ENCODE measurements at places on chromosomes 7 and 10.

DNA sequence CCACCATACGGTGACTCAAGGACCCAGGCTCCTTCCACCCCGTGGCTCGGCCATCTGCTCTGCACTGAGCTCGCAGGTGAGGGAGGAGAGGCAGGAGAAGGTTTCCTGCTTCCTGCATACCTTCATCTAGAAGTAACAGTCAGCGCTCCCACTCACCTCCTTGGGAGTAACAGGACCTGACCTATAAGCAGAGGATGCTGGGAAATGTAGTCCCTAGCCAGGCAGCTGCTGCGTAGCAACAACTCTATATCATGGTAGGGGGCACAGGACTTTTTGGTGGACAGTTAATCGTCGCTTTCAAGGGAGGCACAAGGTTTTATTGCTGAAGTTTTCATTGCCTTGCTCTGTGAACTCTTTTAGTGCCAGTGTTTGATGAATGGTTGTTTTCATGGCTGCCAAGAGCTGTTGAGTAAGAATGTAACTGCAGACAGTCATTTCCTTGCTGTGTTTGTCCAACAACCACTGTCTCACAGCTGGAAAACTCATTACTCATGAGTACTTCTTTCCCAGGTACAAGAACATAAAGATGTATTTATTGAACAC is 10.2 kb upstream of the ZFYVE27 start:
- DNase-seq = no peak

GRCh38 chr10:68231817-68232251 is at the start of gene ATOH7:
TSS of gene ATOH7 (minus strand) at chr10:68232113. CDS start at chr10:68231677, 436 bp downstream.
- no peak for DNase-seq

DNA sequence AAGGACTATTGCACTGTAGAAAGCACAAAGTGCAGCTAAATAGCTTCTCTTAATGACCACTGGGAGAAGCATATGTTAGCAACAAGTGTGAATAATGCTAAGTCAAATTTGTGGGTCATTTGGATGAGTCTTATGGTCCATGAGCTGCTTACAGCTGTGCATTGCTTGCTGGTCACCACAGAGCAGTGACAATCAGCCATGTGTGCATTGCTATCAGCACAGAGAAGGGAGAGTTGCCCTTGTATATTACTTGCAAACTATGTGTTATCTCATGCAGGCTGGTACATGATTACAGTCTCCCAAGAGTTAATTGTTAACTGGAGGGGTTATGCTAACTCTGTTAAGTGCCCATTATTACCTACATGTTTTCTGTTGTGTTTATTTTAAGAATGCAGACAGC is 25.7 kb downstream of the MRPS33 start:
- DNase-seq = no peak

DNA sequence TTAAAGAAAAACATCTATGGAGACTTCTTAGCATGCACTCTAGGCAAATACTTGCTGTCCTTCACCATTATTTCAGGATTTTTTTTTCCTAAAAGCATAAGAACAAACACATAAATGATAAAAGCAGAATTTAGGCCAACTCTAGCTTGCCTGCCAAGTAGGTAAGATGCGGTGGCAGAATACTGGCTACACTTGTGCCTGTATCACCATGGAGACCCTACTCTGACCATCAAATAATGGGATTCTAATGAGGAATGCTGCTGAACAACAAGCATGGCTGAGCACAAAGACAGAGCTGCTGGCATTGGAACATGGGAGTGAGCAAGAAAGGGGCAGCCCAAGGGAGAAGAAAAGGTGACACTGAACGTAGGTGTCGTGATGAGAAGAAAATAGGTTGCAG is 18.5 kb upstream of the TAS2R40 start:
- DNase-seq = no peak

GRCh38 chr7:116122972-116123595 is 87.3 kb upstream of the TES start:
- no peak for DNase-seq

DNA sequence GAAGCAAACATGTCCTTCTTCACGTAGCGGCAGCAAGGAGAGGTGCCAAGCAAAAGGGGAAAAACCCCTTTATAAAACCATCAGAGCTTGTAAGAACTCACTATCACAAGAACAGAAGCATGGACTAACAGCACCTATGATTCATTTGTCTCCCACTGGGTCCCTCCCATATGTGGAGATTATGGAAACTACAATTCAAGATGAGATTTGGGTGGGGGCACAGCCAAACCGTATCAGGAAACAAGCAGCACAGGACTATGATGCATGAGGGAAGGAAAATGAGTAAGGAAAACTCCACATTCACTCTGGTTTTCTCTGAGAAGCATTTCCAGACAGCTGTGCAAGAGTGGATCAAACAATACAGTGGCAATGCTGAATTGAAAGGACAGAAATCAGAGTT is 81.6 kb downstream of the RSU1 start:
- no peak for DNase-seq

DNA sequence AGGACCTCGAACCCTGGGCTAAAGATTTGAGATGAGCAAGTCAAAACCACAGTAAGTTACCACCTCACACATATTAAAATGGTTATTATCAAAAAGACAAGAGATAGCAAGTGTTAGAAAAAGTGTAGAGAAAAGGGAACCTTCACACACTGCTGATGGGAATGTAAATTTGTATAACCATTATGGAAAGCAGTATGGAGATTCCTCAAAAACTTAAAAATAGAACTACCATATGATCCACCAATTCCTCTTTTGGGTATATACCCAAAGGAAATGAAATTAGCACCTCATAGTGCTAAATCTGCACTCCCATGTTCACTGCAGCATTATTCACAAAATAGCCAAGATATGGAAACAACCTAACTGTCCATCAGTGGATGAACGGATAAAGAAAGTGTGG is 20.8 kb upstream of the FRA10AC1 start:
- DNase-seq = no peak

GRCh38 chr7:4816419-4817080 is 41.1 kb downstream of the AP5Z1 start:
- DNase-seq = no peak
